ENCODE measurements at places on chromosomes 11 and 22. TPM values are rescaled to one million over a fixed set of nuclear protein-coding genes. Genes with fewer than 3 reads are reported as not detected.

Gene OR5B21
- total RNA-seq, result not detected

DNA sequence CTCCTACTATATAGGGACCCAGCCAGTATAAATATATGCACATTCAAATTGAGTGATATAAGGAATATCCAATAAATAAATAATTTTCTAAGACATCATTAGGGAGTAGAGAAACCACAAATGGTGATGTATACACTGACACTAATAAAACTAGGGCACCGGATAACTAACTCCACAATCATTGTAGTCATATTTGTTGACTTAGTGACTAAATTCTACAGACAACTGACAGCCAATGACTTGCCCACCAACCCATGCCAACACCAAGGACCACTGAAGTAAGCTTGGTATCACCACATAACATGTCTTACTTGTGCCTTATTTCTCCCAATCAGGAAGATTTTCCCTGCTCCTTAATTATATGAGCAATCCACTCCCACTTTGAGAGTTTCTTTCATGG, 139.6 kb upstream of the TRPC6 start:
- H3K4me3 ChIP-seq, result no peak overlapping the region
- no peaks in the 10 kb centered on the region for H3K27me3 ChIP-seq
- no peaks in the 10 kb centered on the region for H3K4me1 ChIP-seq
- H3K36me3 ChIP-seq, result no peaks in the 10 kb centered on the region
- no peak for DNase-seq

GRCh38 chr11:95593111-95593510, 196.5 kb downstream of the FAM76B start:
- no peaks in the 10 kb centered on the region for H3K36me3 ChIP-seq
- no peaks in the 10 kb centered on the region for H3K4me1 ChIP-seq
- H3K27ac ChIP-seq, result no peak overlapping the region
- H3K27me3 ChIP-seq, result no peaks in the 10 kb centered on the region

Gene SLCO2B1
- total RNA-seq, result not detected

DNA sequence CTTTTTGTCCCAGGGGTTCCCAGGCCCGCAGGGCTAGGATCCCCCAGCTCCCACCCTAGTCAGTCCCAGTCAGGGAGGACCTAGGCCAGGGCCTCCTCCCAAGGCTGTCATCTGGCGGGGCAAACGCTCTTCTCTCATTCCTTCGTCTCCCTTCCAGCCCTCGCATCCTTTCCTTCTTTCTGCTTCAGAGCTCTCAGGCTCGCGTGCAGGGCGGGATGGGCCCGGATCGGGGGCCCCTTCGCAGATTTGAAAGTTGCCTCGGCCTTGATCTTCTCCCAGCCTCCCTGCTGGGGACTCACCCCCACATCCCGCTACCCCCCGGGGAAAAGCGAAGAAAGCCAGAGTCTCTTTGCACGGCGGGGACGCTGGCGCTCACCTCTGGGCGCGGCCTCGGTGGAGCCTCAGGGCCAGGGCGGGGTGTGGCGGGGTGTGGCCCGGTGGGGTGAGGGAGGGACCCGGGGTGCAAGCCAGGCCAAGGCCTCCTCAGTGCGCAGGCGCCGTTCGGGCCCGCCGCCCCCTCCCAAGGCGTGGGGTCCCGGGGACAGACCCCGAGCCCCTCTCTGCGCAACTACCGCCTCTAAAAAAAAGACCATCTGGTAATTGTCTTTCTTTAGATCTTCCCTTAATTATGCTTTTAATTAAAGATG, 14.8 kb upstream of the PAX6 start:
- peaks cover 10% of the 10 kb centered on the region for H3K4me1 ChIP-seq
- H3K27me3 ChIP-seq, result peaks cover 82% of the 10 kb centered on the region
- no peak overlapping the region for H3K4me3 ChIP-seq

Gene NRXN2
- total RNA-seq, result 0.15 TPM

DNA sequence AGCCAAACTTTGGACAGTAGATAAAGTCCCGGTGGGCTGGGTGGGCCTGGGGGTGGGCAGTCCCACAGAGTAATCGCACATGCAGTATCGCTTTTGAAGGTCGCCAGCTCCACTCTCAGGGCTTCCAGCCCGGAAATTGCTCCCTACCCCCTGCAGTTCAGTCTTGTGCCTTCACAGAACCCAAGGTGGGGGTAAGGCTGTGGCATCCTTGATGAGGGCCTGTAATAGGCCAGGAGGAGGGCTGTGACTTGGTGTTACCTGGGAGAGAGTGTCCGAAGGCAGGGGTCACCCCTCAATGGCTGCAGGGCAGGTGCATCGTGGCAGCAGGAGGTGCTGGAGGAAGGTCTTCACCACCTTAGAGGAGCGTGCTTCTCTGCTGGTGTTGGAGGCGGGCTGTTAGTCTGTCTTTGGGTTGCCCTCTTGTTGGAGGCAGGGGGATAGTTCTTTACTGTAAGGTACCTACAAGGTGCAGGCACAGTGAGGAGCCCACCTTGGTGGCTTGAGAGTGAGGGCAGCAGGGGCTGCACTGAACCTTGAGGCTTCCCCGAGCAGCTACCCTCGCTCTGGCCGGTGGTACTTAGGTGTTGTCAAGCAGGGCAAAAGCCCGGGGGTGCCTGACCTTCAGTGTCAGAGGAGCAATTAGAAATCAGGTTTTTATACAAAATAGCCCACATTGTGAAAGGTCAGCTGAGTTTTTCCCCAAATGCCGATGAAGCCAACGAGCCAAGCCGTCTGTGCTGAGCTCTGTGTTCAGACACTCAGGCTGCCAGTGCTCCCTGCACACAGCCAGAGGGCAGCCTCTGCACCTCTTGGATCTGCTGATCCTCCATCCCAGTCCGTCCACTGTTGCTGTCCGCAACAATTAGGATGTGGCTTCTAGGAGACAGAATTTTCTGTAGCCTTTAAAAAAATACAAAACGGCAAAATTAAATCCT, 21.9 kb downstream of the SAMM50 start:
- no peaks in the 10 kb centered on the region for H3K4me1 ChIP-seq
- peaks cover 46% of the 10 kb centered on the region for H3K36me3 ChIP-seq
- DNase-seq, result no peak

GRCh38 chr11:34086554-34087283, 18.7 kb upstream of the NAT10 start:
- H3K4me1 ChIP-seq, result peaks cover 15% of the 10 kb centered on the region
- H3K27me3 ChIP-seq, result no peaks in the 10 kb centered on the region
- no peak for DNase-seq

GRCh38 chr11:56663386-56663785, at the start of gene OR5AR1:
OR5AR1 (plus strand) TSS chr11:56663686; CDS start chr11:56663686, 0 bp downstream.
- no peak within 1 kb of the TSS for H3K4me3 ChIP-seq
- no peak for DNase-seq
- no peaks in the 10 kb centered on the region for H3K4me1 ChIP-seq
- H3K36me3 ChIP-seq, result no peaks in the 10 kb centered on the region
- H3K27ac ChIP-seq, result no peak within 1 kb of the TSS

Gene ARHGAP42
- 0.10 TPM for total RNA-seq

Data from activated CD4-positive, alpha-beta T cell treated with anti-CD3 and anti-CD28 coated beads, Interleukin-2, amount 10 ng/mL, durations not matched to agents 7 days and 5 days (primary cell).